ENCODE measurements at places on chromosomes 4 and X.

GRCh38 chr4:152100379-152101201 lies 339.8 kb upstream of the GATB start:
- peak; percentile 44 for DNase-seq

- peak; percentile 57 for DNase-seq
Measured at GRCh38 chr4:7513671-7514070, 78.9 kb upstream of the PSAPL1 start.

DNA sequence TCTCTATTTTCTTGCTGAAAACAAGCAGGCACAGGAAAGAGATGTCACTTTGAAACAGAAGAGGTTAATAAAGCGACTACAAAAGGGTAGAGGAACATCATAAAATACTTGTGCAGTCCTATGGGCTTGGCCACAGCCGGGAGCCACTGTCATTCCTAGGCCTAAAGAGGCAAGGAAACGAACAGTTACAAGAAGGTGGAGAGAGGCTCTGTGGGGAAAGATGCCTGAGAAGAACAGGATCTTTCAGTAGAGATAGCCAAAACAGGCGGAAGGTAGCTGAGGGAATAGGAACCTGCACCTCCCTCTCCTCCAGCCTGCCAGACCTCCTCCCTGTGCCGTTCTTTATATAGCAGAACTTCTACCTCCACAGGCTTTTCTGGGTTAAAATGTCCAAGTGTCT lies 57.4 kb upstream of the ARSJ start:
- no peak for DNase-seq

DNA sequence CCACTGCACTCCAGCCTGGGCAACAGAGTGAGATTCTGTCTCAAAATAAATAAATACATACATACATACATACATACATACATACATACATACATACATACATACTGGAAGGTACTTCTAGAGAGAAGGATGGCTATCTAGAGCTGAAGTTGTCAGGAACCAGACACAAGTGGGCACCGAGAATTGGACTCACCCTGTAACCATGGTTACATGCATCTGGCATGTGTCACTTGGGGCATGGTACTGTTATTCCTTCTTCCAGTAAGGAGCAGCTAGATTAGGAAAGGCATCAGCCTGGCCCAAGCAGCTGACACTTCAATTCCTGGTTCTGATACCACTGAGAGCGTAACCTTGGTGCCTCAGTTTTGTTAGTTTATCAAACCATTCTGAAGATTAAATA lies 127.1 kb downstream of the SH3KBP1 start:
- DNase-seq = no peak

DNA sequence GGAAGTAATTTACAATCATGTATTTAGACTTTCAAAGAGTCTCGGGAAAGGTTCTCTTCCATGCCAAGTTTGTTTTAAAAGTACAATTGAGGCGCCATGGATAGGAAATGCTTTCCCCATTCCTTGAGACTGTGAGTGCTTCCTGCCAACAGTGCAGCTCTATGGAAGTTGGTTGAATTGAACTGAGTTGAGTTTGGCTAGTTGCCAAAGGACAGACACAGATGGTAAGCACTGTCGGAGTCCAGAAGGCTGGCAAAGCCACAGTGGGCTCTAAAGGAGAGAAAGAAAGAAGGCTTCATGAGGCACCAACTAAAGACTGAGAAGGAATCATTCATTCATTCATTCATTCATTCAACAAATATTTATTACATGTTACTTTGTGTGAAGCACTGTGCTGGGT lies 4.3 kb upstream of the KCNE5 start:
- DNase-seq = no peak

DNA sequence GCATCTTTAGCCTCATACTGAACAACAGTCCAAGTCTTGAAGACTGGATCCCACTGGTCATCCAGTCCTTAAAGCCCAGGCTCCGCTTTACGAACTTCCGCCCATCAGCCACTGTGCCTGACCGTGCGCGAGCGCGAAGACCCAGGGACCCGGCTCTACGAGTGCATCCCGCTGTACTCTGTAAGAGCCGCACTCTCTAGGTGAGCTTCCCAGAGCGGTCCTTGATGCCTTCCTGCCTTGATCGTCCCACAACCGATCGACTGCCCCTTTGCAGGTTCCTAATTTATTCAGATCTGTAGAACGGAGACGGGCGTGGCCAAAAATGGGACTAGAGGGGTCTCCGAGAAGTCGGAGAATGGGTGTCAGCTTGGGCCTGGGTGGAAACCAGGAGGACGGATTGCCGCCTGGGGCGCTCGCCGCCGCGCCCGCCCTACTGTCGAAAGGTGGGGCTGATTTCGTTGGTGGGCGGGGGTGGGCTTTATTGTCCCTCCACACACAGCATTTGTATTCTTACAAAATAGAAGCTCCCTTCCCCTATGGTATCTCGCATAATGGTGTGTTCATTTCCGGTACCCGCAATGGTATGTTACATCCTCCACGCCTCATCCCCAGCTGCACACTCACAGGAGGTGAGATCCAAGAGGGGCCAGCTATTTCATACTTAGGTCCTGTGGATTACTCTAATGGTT lies 42.3 kb upstream of the FAM156A start:
- no peak for DNase-seq

- DNase-seq = peak; percentile 22
Measured at GRCh38 chr4:7392438-7393421, 42.0 kb downstream of the PSAPL1 start.

DNA sequence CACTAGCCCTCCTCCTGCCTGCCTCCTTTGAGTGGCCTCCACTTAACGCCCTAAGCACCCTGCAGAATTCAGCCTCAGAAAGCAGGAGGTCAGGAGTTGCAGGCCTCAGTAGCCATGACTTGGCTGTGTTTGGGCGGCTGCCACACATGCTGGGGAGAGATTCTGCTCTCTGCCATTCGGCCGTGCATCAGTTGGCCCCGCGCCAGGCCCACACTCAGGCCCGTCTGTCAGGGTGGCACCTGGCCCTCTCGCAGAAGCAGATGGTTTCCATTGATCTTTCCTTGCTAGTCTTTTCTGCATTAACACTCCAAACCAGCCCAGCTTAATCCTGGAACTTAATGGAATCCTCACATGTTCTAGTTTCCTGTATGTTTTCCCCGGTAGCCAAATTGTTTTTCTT lies 30.7 kb upstream of the ATP6AP2 start:
- DNase-seq = no peak

- DNase-seq = no peak
Measured at GRCh38 chr4:42410446-42410845, 13.2 kb downstream of the SHISA3 start.

- no peak for DNase-seq
Measured at GRCh38 chr4:79598214-79598613, 190.2 kb upstream of the GK2 start.

DNA sequence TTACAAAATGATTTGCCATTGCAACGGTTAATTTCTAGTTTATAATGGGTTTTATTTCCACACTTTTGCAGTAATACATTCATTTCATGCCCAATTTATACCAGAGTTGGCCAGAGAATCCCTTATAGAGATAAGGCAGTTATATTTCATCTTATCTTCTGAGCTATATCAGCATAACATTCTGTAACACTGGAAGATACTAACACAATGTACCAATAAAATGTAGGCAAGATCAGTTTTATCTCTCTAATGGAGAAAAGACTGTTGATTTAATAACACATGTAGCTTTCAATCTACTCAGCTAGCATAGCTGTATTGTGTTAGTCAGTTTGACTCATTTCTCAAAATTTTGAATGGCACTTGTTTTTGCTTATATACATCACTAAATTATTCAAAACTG lies 738.6 kb downstream of the TRAM1L1 start:
- no peak for DNase-seq

DNA sequence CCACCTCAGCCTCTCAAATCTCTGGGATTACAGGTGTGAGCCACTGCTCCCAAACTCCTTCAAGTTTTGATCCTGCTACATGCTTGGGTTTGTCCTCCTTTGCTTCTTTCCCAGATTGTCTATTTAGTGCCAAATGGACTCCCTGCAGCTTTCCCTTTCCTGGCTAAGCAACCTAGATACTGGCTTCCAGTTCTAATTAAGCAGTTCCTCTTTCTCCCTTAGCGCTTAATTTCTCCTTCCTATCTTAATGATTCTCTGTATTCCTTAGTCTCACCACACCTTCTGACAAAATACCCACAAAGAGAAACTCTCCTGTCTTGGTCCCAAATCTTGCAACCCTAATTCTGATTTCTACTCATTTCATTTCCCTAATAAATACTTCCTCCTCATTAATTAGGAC lies 7.8 kb downstream of the RXFP1 start:
- no peak for DNase-seq

- no peak for DNase-seq
Measured at GRCh38 chrX:15310117-15310516, 5.3 kb downstream of the ASB11 start.

GRCh38 chr4:187961171-187961570 lies 34.4 kb upstream of the ZFP42 start:
- no peak for DNase-seq

- peak; percentile 9 for DNase-seq
Measured at GRCh38 chr4:55087913-55088260, 37.5 kb downstream of the KDR start.

- no peak for DNase-seq
Measured at GRCh38 chrX:20347481-20347880, 80.8 kb upstream of the RPS6KA3 start.

GRCh38 chr4:80306260-80306659 lies 29.3 kb upstream of the CFAP299 start:
- DNase-seq = no peak

DNA sequence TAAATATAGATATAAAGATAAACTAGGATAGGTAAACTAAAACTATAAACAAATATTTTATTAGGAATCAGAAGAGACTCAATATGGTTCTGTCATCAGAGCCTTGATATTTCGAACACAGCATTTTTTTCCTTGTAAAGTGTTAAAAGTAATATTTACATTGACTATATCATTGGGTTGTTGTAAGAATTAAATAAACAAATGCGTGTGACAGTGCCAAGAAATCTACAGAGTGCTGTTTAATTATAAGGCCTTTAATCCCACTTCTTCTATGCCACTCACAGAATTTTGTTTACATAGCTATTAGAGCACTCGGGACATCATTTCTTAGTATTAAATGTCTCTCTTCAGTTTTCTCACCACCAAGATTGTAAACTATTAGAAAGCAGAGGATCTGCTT lies 807.4 kb downstream of the FSTL5 start:
- DNase-seq = no peak

GRCh38 chr4:161167539-161167938 lies 996.3 kb downstream of the FSTL5 start:
- DNase-seq = no peak

DNA sequence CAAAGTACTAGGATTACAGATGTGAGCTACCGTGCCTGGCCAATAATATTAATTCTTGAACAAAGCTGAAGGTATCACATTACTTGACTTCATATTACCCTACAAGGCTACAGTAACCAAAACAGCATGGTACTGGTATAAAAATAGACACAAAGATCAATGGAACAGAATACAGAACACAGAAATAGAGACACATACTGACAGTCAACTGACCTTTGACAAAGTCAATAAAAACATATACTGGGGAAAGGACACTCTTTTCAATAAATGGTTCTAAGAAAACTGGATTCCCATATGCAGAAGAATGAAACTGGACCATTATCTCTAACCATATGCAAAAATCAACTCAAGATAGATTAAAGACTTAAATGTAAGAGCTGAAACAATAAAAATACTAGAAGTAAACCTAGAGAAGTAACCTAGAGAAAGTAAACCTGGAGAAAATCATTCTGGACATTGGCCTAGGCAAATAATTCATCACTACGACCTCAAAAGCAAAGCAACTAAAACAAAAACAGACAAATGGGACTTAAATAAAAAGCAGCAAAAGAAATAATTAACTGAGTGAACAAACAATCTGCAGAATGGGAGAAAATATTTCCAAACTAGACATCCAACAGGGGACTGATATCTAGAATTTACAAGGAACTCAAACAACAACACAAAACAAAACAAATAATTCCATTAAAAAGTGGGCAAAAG lies 156.6 kb downstream of the FGF16 start:
- no peak for DNase-seq

GRCh38 chr4:185716577-185717376 lies 95.2 kb downstream of the SORBS2 start:
- no peak for DNase-seq

DNA sequence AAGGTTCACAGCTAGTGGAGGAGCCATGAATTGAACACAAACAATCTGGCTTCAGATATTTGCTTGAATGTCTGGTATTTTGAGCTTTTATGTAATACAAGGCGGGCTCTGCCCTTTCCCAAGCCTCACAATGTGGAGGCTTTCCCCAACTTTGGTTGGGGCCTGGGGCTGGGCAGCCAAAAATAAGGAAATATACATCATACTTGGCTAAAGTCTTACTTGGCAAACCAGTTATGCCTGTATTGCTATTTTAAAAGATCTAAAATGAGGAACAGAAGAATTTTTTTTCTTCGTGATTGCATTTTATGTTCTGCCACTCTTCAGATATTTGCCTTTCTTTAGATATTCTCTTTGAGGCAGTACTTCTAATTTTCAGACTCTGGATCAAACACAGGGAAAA lies 26.1 kb downstream of the ARFIP1 start:
- DNase-seq = no peak

DNA sequence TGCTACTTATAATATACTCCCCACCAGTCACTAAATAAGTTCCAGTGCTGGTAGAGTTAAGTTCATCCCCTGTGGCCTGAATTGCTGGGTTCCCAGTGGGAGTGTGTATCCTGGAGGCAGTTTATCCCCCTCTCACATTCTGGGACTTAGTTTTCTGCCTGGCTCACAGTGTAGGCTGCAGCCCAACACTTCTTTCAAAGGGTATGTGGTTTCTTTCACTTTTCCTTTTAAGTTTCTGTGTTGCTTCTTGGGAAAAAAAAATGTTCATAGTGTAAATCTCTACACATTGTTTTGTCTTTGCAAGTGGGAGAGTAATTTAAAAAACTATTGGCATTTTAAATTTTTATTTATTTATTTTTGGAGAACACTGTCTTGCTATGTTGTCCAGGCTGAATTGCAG lies 204.0 kb downstream of the CHIC1 start:
- DNase-seq = no peak

- no peak for DNase-seq
Measured at GRCh38 chr4:93217431-93217830, 611.1 kb upstream of the ATOH1 start.

DNA sequence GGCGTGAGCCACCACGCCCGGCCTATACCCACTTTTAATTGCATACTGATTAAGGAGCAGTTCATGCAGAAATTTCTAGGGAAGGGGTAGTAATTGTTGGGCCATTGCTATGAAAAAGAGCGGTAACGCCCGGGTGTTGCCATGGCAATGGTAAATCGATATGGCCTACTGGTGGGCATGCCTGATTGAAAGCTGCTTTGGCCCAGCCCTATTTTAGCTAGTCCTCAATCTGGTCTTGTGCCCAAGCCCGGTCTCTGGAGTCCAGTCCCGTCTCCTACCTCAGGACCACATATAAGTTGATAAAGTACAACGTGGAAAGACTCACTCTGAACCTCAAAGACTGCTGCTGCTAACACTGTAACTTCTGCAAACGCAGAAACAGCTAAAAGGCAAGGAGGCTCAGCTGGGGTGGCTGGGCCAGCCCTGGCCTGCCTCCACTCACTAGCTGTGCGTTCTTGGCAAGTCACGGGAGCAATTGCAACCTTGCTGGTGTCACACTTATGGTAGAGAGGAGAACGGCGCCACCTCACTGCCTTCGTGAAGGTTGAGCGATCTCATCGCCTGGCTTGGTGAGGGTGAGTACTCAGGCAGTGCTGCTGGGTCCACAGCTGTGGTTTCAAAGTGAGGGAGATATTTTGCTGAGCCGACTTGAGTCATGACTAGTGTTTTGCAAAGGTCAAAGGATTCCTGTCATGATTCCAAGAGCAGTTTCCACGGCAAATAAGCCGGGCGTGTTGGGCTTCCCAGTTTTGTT lies 57.0 kb upstream of the GRPEL1 start:
- DNase-seq = no peak
